ENCODE measurements at places on chromosomes 4 and X.

GRCh38 chr4:1492651-1493539, 86.7 kb upstream of the NKX1-1 start:
- no peak for DNase-seq

DNA sequence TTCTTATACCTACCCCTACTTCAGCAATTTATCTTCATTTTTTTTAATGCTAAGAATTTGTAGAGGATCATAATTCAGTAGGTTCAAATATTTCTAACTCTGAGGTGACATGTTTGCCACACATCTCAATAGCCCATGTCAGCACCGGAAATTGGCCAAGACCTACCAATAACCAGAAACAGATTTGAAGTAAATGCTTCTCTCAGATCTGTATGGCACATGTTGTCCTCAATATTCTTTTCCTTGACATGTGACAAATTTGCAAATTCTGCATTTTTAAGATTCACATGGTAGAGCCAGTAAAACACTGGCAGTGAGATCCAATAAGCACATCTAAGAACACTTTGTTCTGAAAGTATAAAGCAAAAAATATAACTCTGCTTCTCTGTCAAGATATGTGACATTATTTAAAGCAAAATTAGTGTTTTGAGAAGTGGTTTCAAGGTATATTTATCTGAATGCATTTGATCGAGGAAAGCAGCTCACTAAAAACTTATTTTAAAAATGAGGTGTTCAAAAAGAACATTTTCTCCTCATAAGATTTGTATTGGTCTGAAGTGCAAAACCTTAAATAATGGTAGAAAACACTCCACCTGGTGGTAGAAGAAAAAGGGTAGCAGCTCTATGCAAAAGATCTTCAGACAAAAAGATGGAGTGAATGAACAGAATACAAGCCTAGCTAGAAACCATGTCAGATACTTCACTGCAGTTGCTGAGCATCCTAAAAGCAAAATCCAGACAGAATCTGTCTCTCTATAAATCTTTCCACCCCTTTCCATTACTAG, 513.8 kb upstream of the FAM241A start:
- no peak for DNase-seq

GRCh38 chrX:44305921-44306320, 37.6 kb downstream of the EFHC2 start:
- no peak for DNase-seq

DNA sequence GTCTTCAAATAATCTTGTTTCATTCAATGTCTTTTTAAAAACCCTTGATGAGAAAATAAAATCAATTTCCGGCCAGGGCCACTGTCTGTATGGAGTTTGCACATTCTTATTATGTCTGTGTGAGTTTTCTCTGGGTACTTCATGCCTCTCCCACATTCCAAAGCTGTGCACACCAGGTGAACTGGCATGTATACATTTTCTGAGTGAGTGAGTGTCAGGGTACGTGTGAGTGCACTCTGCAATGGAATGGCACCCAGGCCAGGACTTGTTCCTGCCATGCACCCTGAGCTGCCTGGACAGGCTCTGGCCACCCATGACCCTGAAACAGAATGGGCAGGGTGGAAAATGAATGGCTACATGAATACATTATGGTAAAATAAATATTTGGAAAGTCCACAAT, 61.3 kb downstream of the UBE2NL start:
- DNase-seq: no peak

GRCh38 chr4:181671672-181672071, 571.5 kb upstream of the TENM3 start:
- DNase-seq: no peak

DNA sequence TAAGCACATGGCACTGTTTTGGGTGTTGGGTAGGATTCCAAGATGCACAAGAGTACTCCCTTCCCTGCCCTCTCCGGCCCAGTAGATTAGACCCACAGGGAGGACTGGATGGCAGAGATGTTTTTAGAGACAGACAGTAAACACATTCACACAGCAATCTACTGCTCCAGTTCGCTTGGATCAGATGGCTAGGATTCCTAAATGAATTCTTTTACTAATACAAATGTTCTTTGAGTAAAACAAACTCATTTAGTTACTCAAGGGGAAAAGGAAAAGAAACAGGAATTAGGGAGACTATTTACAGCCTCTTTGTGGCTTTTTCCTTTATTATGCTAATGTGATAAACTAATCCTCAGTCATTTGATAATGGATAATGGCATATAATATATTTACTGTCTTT, 5.9 kb downstream of the SNX25 start:
- DNase-seq: no peak

- DNase-seq: no peak
Measured at GRCh38 chr4:17511051-17511450, 839 bp downstream of the QDPR start.

GRCh38 chrX:141668371-141668770, 30.2 kb downstream of the SPANXD start:
- DNase-seq: no peak

GRCh38 chrX:48883729-48884128, 13.8 kb downstream of the TIMM17B start:
- no peak for DNase-seq

DNA sequence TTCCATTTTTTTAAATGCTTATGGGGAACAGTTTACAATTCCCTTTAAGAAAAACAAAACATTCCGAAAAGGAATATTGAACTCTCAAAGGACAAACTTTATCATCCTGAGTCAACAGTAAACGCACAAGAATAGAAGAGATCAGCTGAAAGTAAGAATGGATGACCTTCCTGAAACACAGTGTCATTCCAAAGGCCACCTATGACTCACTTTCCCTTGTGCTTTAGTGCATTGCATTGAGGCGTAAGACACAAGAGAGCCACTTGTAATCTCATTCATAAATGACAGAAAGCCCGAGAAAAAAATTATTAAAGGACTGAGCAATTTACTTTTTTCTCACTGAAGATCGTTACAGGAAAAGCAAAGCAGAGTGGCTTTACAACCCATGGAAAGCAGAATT, 1062.4 kb upstream of the DIAPH2 start:
- DNase-seq: no peak

GRCh38 chr4:107951551-107951950, 20.2 kb downstream of the CYP2U1 start:
- DNase-seq: no peak

DNA sequence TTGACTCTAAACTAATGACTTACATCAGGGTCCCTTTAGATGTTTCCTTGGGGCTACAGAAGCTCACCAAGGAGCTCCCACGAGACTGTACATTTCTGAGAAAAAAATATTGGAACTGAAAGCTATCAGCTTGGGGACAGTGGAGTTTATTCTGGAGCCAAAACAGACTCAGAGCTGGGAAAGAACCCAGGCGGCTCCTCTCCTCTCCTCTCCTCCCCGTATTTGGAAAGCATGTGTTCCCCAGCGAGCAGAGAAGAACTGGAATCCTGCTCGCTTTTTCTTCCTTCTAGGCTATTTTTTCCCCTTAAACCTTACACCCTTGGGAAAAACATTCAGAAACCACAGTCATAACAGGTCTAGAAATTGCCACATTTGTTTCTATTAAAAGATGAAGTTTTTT, 4.3 kb upstream of the MAP7D3 start:
- DNase-seq: no peak

DNA sequence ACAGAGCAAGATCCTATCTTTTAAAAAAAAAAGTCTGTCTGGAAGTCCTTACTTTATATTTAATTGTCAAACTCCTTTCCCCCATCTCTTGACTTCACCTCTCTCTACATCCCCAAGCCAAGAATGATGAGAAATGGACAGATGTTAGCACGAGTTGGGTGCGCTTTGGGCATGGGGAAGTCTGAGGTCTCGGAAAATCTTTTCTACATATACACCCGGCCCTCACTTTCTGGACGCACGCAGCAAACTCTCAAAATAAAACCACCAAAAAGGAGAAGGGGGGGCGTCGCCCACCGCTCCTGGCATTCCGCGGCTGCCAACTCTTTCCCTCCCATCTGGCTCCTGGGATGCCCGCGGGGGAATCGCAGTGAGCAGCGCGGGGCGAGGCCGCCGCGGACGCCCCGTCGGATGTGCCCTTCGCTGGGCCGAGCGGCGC, 756 bp downstream of the IGFBP7 start:
- no peak for DNase-seq

DNA sequence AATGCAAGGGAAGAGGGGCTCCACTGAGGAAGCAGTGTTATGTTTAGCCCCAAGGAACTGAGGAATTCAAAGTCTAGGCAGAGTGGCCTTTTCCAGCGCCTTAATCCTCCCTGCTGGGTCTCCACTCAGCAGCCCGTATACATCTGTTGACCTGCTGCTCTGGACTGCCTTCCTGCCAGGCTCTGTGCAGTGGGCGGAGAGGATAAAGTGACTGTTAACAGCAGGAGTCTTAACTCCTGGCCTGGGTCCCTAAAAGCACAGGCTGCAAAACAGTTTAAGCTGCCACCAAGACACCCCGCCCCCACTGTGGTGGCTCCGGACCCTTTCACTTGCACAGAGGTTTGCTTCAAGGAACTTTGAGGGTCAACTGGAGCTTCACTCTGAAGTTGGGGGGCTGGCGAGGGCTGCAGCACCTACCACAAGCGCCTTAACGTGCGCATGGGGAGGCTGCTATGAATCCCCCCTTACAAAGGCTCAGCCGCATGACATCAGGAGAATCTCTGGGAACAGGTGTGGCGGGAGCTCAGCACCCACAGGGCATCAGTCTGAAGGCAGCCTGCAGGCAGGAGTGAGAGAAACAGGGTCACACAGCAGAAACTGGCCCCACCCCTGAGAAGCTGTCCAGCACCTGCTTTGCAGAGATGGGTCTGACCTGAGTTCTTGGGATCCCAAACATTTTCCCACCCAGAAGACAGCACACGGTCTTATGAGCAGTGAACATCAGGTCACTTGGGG, 358.2 kb upstream of the GATB start:
- no peak for DNase-seq

GRCh38 chr4:155906554-155907247, 3.2 kb downstream of the TDO2 start:
- DNase-seq: no peak

GRCh38 chrX:49039598-49040375, 3.4 kb downstream of the TFE3 start:
- DNase-seq: no peak

GRCh38 chr4:149279331-149279730, 536.3 kb downstream of the IQCM start:
- no peak for DNase-seq

- no peak for DNase-seq
Measured at GRCh38 chr4:85929961-85930665, 429.7 kb downstream of the MAPK10 start.

GRCh38 chrX:44006081-44006480, 32.9 kb upstream of the NDP start:
- no peak for DNase-seq

GRCh38 chrX:154714925-154715324, 36.0 kb downstream of the GAB3 start:
- DNase-seq: no peak

GRCh38 chrX:30468471-30468870, 109.1 kb downstream of the TASL start:
- DNase-seq: no peak

- DNase-seq: no peak
Measured at GRCh38 chrX:77622672-77623071, 163.3 kb downstream of the ATRX start.

DNA sequence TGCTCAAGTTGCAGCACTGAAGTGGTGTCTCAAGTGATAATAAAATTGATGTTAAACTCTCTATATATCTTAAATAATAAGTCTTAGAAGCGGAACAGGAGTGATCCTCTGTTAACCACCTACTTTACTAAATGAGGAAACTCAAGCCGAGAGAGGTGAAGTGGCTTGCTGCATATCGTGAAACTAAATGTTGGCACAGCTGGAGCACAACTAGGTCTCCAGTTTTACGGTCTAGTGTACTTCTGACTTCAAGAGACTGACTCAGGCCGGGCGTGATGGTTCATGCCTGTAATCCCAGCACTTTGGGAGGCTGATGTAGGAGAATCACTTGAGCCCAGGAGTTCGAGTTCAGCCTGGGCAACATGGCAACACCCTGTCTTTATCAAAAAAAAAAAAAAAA, 35.5 kb upstream of the PLS3 start:
- no peak for DNase-seq

DNA sequence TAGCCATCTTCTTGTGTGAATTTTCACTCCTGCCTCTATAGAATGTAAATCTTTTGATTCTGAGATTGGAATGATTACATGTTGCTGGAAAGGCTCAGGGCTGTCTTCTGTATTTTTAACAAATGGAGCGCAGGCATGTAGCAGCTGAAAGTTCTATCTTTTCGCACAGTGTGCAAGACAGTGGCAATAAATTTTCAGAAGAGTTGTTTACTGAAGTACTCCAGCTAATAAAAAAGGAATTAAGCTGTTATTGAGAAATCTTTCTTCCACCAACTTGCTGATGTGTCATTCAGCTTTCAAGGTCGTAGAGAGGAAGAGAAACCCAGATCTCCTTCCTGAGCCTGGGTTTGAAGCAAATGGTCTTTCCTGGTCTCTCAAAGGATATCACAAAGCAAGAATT, 122.0 kb upstream of the PUDP start:
- DNase-seq: no peak

GRCh38 chr4:8236106-8236919, 33.2 kb upstream of the HTRA3 start:
- no peak for DNase-seq

DNA sequence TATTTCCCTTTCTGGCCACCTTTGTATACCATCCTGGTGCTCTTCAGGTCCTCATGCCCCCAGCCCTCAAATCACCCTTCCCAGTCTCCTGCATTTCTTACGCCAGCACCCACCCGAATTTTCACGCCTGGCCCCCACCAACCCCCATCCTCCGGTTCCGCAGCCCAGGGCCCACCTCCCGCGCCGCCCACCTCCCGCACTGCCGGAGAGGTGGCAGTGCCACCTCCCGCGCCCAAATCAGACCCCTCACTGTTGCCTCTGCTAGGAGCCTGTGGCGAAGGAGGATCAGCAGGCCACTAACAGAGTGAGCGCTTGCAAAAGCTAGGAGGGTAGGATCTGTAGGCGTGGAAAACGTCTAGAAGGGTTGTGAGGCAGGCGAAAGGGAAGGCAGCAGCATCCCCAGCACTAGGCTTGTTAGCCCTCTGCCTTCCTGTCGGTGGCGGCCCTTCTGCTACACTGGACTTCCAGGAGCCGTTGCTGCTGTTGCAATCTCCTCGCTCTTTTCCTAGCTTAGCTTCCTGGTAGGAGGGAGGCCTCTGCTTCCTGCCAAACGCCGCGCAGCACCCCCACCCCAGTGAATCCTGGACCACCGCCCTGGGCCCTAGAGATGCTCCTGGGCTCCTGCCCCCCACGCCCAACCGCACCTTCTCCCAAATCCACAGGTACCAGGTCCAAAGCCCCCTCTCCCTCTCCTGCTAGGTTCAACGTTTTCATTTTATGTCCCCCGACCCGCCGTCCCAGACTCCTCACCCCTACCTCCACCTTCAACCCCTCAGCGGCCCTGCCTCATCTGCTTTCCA, 51.0 kb downstream of the SPIN2B start:
- no peak for DNase-seq

- DNase-seq: no peak
Measured at GRCh38 chr4:10380735-10381134, 76.5 kb downstream of the ZNF518B start.
